Naive B cell (primary cell): ENCODE measurements at places on chromosomes 2 and 18.

- DNase-seq, result no peak
These were observed 138.1 kb downstream of the SEPTIN10 start for GRCh38 chr2:109475531-109476210.

GRCh38 chr2:174575124-174575776 is 22.4 kb downstream of the WIPF1 start:
- no peak for DNase-seq

- DNase-seq, result no peak
These were observed 111.7 kb upstream of the ZEB2 start for GRCh38 chr2:144631636-144632035.

- DNase-seq, result no peak
These were observed 578.7 kb upstream of the NETO1 start for GRCh38 chr18:73446502-73446901.

DNA sequence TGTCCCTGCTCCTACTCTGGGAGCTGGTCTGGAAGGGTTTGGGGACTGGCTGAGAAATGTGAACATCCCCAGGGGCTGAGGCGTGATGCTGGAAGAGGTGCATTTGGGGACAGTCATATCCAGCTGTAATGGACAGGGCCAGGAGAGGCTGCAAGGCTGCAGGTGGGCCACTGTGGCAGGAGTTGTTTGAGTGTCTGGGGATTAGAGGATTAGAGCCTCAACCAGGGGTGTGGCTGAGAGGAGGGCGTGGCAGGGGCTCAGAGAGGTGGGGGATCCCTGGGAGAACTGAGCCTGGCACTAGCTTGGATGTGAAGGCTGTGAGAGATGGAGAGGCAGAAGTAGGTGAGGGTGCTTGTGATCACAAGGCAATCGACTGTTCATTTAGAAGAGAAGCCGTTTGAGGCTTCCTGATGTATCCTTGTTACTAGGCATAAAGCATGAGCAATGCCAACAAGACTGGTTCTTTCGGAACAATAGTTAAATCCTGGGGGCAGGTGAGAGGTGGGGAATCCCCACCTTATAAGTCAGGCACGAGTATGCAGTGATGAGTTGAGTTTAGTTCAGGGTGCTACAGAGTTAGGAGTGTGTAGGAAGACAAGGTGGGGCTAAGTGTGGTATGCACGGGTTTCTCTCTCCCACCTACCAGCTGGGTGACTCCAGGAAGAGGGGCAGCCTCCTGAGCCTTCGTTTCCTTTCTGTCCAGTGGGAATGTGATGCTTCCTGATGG is 31.9 kb downstream of the SH3RF3 start:
- DNase-seq, result no peak

DNA sequence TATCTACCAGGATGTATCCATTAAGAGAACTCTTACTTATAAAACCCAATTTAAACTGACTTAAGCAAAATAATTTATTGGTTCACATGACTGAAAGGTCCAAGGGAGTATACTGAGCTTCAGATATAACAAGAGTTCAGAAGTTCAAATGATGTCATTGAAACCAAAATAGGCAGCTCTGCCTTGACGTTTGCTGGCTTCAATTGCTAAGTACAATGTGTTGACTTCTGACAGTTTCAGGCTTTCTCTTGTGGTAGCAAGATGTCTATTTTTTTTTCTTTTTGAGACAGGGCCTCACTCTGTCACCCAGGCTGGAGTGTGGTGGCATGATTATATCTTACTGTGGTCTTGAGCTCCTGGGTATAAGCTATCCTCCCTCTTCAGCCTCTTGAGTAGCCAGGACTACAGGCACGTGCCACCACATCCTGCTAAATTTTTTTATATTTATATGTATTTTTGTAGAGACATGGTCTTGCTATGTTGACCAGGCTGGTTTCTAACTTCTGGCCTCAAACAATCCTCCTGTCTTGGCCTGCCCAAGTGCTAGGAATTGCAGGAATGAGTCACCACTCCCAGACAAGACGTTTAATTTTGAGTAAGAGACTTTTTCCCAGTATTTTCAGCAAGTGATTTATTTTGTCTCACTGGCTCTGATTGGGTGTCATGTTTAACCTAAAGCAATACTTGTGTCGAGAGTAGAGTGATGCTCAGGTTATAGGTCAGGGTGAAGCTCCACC is 184.8 kb downstream of the NR4A2 start:
- no peak for DNase-seq

GRCh38 chr2:109527846-109528705 is 85.7 kb downstream of the SEPTIN10 start:
- no peak for DNase-seq

DNA sequence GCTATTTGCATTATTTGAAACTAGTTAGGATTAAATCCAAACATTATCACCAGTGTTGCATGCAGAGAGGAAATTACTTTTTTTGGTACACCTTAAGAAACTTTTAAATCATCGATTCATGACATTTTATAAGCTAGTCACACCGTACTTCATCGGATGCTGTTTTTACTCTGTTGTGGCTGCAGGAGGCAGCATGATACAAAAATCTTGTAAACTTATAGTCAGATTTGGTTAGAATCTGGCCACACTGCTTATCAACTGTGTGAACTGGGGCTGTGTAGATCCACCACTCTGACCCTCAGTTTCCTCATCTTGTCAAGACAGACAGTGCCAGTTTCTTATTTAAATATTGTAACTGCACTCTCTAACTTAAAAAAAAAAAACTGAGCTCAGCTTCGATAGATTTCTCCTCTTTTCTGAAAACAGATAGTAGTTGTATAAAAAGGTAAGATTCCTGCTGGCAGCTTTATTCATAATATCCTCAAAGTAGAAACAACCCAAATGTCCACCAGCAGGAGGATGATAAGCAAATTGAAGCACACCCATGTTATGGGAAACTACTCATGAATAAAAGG is 77.8 kb downstream of the RAPGEF4 start:
- DNase-seq, result no peak

GRCh38 chr2:11305958-11306357 is 38.5 kb downstream of the ROCK2 start:
- DNase-seq, result no peak

DNA sequence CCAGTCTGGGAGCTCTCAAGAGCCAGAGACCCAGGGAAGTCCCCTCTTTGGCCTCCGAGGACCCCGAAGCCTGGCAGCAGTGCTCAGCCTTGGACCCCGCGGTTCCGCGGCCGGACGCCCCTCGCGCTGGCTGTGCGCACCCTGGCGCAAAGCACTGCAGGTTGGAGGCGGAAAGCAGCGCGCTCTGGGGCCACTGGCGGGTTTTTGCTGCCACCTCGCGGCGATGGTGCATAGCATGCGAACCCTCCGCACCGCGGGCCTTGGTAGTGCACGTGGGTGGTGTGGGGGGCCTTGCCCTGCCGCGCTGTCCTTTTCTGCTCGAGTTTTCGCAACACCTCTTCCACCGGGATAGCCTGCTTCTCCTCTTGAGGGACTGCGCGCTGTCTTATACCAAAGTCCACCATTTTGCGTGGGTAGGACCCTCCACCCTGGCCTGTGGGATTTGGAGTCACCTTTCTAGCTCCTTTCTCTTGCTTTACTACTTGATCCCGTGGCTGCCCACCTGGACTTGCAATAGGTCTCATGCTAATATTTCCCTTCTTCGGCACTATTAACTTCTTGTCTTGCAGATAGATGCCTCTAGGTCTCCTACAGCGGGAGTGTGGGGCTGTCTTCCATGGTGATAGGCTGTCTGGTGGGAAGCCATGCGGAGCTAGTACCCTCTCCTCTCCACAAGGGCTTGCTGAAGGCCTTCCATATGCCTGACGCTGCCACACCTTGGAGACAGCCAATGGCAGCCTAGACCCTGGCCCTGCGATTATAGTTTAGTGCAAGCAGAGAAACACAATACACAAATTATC is 14.3 kb downstream of the SIX3 start:
- DNase-seq, result peak; percentile 75

- no peak for DNase-seq
These were observed 229.0 kb upstream of the HS6ST1 start for GRCh38 chr2:128547667-128548066.

GRCh38 chr18:29156531-29156930 is 979.6 kb upstream of the CDH2 start:
- DNase-seq, result no peak

GRCh38 chr2:208466151-208466919 is 59.7 kb downstream of the PTH2R start:
- peak; percentile 1 for DNase-seq

- DNase-seq, result no peak
These were observed 1237.7 kb downstream of the LRP1B start for GRCh38 chr2:140892911-140893637.

GRCh38 chr2:3512086-3512485 is 7.2 kb downstream of the ADI1 start:
- no peak for DNase-seq

GRCh38 chr2:66985906-66986305 is 411.2 kb upstream of the ETAA1 start:
- no peak for DNase-seq

DNA sequence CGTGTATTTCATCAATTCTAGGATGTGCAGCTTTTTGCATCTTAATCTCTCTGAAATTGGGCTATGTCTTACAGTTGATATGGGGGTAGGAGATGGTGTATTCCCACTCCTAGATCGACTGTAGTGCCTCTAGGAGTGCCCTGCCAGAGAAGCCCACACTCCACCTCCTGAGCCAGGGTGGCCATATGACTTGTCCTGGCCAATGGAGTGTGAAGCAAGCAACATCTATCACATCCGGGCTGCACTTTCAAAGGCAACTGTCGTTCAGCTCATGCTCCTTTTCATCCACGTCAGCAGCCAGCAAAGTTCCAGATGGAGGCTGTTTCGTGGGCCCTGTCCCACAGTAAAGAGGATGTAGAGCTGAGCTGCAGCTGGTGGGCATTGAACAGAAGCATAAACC is 149.4 kb upstream of the SLC1A4 start:
- peak; percentile 87 for DNase-seq

- DNase-seq, result no peak
These were observed 20.4 kb downstream of the GPD2 start for GRCh38 chr2:156456616-156457015.

- DNase-seq, result no peak
These were observed 60.7 kb downstream of the CXCR4 start for GRCh38 chr2:136057023-136057801.

- DNase-seq, result no peak
These were observed 321.5 kb upstream of the NT5C1B start for GRCh38 chr2:18910843-18911242.

- no peak for DNase-seq
These were observed 14.9 kb downstream of the ATOH8 start for GRCh38 chr2:85768713-85769112.

DNA sequence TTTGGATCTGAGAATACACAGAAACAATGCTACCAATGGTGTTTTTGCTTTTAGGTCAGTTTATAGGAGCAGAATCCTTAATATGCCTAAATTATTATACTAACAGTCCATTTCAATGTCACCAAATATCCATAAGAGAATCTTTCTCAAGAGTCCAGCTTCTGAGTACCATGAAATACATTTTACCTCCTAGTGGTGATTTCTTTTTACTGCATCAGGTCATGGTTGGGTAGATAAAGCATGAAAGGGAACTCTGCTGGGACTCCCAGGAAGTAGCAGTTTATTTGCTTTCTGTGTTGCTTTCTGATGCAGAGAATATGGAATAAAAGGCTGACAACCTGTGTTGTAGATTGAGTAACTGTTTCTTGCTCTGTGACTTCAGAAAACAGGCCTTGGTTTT is 115.6 kb downstream of the PPP1R1C start:
- DNase-seq, result no peak

GRCh38 chr2:52698408-52698807 is 1069.2 kb upstream of the CHAC2 start:
- DNase-seq, result no peak

DNA sequence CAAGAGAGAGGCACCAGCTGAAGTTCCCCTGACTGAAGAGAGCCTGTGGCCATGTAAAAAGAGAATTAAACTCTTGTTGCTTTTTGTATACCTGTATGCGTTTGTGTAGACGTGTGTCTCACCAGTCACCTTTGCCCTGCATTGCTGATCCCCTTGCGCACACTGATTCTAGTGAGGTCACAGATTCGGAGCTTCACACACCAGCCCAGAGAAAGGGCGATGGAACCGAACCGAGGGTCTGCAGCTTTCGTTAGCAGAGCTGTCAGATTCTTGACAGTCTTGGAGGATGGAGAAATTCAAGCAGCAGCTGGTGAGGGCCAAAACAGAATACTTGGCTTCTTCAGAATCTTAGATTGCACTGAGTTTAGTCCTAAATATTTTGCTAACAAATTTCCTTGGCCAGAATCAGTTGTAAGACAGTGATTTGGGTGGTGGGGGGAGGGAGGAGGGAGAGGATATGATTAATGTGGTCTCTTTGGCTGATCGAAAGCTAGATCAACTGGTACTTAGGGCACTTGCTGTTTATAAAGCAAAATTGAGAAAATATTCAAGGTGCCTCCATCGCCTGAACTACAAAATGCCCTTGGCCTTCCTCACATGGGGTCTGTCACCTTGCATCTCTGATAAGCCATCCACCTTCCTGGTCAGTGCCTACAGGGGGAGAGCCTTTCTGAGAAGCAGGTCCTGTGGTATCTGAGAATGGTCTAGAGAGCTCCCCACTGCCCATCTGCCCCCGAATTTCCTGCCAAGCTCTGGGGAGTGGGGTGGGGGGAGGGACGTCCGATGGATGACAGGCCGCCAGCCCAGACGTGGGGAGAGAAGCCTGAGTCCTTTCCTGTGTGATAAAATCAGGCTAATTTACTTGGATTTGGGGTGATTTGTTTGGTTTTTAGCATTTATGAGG is 123.5 kb downstream of the CABLES1 start:
- DNase-seq, result no peak

- no peak for DNase-seq
These were observed 164.2 kb downstream of the C1D start for GRCh38 chr2:67898595-67898994.

GRCh38 chr2:165056564-165056963 is 101.2 kb upstream of the SLC38A11 start:
- no peak for DNase-seq

GRCh38 chr2:190468814-190469569 is 60.8 kb downstream of the MFSD6 start:
- no peak for DNase-seq

- no peak for DNase-seq
These were observed 150.9 kb upstream of the CYRIA start for GRCh38 chr2:16816522-16816921.

DNA sequence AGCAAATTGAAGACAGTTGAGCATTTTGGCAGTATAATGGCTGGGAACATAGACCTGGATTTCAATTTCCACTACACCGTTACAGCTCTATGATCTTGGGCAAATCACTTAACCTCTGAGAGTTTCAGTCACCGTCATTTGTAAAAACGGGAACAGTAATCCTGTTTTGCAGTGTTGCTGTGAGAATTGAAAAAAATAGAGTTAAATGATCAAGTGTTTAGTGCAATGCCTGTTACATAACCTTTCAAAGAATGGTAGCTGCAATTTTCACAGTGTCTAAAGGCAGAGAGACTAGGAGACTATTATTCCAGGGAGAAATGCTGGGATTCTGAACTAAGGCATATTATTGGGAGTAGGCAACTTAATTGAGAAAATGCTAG is 2.0 kb downstream of the AGPS start:
- no peak for DNase-seq

GRCh38 chr18:23231340-23232021 is 96.2 kb downstream of the CABLES1 start:
- DNase-seq, result peak; percentile 94
